Fibroblast of skin of left biceps (primary cell): ENCODE measurements at places on chromosomes 7 and 10.

DNA sequence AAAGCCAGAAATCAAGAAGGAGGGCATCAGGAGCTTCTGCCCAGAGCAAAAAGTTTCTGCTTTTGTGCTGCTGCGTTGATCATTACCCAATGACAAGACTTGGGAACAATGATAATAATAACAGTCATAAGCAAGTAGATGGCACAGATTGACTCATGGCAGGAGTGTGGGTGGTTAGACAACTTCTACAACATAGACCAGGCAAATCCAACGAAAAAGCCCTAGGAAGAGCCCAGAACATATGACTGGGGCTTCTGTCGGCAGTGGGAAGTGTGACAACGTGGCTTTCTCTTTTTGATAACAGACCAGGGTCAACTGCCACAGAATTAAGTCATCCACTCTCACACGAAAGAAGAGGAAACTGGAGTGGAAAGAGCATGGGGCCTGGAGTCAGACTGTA, 85.4 kb upstream of the TRIL start:
- DNase-seq = no peak

DNA sequence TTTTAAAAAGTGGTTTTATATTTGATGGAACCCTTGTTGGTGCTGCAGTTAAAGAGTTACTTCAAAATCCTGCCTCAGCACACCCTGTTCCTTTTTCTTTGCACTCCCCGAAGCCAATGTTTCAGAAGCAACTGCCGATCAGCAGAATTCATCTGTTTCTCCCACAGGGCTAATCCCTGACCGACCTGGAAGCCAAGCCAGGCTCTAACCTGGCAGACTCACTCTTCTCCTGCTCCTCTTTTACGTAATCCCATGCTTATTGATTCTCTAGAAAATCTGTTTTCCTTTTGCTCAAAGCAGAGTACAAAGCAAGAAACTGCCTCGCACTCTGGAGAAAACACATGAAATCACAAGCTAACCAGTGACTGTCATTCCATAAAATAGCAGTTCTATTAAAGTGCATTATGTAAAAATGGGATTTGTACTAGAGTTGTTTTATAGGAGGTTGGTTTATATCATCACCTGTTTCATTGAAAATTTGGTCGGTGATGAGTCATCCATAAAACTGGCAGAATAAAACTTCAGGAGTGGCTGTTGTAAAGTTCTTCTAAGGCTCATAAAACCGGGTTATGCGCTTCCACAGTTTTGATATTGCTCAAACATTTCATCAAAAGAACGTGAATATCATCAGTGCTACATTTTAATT, 99.9 kb downstream of the CNTNAP2 start:
- no peak for DNase-seq

DNA sequence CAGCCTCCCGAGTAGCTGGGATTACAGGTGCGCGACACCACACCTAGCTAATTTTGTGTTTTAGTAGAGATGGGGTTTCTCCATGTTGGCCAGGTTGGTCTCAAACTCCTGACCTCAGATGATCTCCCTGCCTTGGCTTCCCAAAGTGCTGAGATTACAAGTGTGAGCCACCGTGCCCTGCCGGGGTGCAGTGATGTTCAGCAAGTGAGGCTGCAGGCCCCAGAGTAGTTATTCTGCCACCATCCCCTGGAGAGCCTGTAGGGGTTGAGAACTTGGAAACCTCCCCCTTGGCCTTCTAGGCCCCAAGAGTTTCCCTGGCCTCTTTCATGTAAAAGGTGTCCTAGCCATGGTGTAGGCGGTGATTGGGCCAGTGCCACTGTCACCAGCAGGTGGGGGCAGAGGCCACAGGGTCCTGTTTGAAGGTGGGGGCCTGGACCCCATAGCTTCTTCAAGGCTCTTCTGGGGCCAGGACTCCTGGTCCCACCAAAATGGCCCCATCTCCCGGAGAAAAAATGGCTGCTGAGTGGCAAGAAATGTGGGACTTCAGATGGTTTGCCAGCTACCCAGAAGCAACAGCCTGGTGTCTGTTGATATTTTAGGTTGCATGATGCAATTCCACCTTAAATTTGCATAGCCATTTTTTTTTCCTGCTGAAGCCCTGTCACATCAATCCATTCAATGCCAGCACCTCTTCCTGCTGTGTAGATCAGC, 25.5 kb upstream of the INMT start:
- no peak for DNase-seq

- DNase-seq = no peak
Measured at GRCh38 chr7:142626420-142627035, 122.7 kb upstream of the PRSS1 start.

DNA sequence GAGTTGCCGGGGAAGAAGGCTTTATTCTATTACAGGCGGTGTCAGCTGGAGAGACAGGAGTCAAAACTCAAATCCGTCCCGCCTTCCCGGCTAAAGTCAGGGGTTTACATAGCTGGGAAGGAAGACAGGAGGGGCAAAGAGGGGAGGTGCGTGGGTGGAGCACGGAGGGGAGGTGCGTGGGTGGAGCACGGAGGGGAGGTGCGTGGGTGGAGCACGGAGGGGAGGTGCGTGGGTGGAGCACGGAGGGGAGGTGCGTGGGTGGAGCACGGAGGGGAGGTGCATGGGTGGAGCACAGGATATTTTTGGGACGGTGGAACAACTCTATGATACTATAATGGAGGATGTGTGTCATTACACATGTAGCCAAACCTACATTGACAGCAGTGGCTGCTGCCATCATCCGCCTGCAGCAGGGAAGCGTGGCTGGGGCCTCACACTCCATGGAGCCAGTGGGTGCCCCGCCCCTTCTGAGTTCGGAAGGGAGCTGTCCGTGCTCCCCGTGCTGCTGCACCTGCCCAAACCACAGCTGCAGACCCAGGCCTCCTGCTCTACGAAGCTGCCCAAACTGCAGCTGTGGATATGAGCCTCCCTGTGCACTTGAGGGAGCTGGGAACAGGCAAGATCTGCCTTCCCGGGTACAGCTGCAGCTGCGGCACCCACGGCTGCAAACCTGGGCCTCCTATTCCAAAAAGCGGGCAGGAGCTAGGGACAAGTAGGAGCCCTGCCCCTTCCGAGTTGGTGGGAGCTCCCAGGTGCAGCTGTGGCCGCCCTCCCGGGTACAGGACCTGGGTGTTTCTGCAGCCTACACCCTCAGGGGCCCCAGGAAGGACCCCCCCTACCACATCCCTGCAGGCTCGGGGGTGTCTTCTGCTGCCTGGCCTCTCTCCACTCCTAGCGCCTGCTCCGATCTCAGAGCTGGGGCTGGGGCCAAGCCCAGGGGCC, 119.4 kb downstream of the DYNC2I1 start:
- DNase-seq = no peak

DNA sequence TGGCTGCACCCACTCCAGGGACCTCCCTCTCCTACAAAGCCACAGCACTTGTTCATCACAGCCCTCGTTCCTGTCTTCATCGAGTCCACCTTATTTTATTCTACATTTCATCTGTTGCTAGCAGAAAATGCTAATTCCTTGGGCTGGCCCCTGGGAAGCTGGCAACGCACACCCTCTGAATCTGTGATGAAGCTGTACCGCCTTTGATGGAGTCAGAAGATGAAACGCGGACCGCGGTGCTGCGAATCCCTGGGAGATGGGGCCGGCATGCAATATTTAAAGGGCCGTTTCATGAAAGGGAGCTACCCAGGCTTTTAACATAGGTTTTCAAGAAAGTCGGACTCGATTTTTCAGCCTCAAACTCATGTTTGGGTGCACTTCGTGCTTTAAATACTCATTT, 88.5 kb downstream of the NPTX2 start:
- no peak for DNase-seq
